Fibroblast of skin of right quadriceps (primary cell): ENCODE measurements at places on chromosomes 2 and 18.

- peak; percentile 17 for DNase-seq
Measured at GRCh38 chr18:68679528-68679927, 35.4 kb downstream of the TMX3 start.

DNA sequence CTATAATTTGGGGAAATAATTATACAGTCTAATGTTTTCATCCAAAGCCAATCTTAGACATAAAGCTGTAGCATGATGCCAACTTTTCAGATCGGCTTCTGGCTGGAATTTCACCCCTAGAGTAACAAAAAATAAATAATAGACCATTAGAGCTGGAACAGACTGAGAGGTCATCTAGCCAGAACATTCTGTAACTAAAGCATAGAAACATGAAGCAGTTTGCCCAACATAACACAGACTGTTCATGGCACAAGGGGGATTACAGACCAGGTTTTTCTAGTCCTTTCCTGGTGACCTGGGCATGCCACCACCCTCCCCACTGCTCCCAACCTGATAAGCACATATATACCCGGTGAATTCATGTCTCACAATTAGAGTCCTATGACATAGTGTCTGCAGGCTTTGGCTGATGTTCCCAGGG, 116.4 kb upstream of the PPP1CB start:
- DNase-seq = no peak

GRCh38 chr2:20011276-20012031, 1.0 kb downstream of the MATN3 start:
- DNase-seq = no peak

- DNase-seq = no peak
Measured at GRCh38 chr2:239316562-239317465, 84.0 kb downstream of the HDAC4 start.

GRCh38 chr2:45009928-45010701, 863 bp upstream of the SIX2 start:
- peak; percentile 39 for DNase-seq

GRCh38 chr2:42261518-42262195, 92.5 kb downstream of the EML4 start:
- no peak for DNase-seq

DNA sequence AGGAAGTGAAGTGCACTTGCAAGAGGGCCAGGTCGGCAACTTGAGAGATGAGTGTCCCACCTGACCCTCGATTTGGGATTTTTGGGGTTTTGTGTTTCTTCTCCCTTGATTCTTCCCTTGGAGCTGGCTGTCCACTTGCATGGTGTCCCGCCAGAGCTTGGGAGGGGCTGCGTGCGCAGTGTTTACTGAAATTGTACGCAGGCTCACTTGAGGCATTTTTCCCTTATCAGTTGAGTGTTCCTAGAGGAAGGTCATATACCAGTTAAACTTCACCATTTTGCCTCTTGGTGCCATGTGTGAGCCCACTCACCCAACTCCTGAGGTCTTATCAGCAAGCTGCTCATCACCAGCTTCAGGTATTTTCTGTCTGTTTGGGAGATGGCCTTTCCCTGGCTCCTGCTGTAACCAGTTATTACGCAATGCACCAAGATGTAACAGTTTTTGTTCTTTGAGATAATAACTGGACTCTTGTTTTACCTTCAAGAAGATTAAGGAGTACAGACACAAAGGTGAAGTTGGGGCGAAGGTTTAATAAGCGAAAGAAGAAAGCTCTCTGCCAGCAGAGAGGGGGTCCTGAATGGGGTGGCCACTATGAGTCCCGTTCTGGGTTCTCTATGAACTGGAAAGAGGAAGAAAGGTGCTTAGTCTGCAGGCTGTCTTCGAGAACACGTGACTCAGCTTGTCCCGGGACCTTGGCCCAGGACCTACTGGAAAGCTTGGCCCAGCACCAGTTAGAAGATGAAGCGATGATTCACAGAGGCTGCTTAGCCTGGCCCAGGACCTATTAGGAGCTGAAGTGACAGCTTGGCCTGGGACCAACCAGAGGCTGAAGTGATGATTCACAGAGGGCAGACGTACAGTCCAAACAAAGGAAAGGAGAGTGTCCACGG, 21.5 kb upstream of the TXNL4A start:
- peak; percentile 86 for DNase-seq

GRCh38 chr2:195863564-195863963, 205.1 kb downstream of the DNAH7 start:
- no peak for DNase-seq

GRCh38 chr18:28541276-28541930, 364.5 kb upstream of the CDH2 start:
- no peak for DNase-seq

DNA sequence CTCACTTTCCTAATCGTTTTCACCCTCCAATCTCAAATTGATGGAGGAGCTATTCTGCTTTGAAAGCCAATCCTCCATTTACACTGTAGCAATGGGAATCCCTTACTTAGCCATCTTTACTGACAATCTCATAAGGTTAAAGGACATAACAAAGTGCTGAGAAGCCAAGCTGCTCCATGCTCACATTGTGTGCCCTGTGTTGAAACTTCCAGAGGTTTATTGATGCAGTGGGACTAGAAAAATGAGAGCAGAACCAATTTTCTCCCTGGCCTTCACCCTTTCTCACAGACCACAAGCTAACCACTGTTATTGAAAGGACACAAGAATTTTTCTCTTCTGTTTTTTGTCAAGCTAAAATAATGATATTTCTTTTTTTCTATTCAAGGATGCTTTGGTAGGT, 63.8 kb downstream of the CSRNP3 start:
- DNase-seq = no peak

DNA sequence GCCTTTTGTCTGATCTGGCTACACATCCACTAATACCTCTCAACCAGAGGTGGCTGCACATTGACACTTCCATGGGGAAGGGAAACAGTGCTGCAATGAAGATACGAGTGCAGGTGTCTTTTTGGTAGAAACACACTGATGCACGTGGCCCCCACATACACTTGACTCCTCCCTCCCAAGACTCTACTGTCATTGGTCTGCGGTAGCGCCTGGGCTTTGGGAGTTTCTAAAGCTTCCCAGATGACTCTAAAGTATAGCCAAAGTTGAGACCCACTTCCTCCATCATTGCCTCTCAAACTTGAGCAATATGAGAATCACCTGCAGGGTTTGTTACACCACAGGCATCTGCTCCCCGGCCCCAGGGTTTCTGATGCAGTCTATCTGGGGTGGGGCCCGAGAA, 11.0 kb downstream of the SLC14A1 start:
- no peak for DNase-seq

DNA sequence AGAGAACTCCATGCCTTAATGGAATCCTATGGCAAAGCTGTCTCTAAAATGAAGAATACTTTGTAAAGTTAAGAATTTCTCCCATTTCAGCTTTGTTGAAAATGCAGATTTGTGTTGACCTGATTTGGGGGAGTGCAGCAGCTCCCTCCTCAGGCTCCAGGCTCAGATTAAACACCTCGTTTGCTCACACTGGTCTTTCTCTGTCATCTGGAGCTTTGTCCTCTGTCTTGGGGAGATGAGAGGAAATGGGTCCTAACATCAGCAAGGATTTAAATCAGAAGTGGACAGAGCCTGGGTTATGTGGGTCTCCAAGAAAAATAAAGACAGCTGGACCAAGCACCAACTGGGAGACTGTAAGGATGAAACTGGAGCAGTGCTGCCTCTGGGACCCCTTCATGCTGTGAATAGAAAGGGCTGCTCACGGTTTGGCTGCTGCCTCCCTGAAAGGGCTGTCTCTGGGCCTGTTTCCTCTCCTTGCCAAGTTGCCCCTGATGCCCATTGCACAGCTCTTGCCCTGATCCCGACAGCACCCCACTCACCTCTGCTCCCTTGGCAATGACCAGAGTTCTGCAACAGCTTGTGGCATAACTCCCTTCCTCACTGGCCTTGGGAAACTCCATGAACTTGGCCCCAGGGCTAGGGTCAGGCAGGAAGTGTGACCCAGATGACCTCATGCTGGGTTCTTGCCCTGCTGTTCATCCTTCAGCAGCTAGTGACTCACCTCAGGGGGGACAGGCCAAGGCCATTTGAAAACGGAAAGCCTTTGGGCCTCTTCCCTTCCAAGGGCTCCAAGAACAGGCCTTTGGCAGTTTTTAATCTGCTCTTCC, 197.2 kb downstream of the CYP26B1 start:
- DNase-seq = no peak

GRCh38 chr2:145273840-145274239, 753.9 kb upstream of the ZEB2 start:
- DNase-seq = peak; percentile 10

- no peak for DNase-seq
Measured at GRCh38 chr2:172091000-172091641, 5.8 kb downstream of the DLX1 start.

- no peak for DNase-seq
Measured at GRCh38 chr2:9708683-9709538, 78.1 kb upstream of the YWHAQ start.

DNA sequence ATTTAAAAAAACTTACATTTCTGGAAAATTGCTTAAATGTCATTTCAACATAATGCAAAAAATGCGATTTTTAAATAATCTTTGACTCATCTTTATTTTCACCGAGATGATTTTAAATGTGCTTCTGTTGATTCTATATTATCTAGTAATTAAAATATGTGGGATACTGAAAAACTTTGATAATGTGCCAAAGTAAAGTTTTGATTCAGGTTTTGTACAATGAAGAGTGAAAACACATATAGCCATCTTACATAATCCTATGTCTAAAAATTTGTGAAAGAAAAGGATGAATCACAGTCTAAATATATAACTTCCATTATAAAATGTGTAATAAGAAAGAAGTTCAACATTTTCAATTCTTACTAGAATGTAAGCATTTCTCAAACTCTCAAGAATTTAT, 204.3 kb upstream of the ZC3H15 start:
- DNase-seq = no peak

- DNase-seq = no peak
Measured at GRCh38 chr2:10919410-10919770, 7.7 kb downstream of the KCNF1 start.

DNA sequence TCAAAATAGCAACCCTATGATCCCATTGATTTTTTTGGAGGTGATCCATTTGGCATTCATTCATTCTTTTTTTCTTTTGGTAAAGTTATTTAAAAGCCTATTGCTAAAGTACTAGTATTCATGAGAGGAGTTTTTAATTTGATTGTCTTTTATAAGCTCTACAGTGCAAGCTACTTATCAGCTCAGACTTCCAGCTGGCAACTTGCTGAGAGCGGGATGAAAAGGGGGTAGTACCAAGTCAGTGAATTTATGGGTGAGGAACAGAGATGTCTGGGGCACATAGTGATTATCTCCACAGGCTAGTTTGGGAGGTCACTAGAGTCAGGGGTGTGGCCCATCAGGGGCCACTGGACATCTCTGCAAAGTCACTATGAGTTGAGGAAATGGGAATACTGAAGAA, 202.4 kb downstream of the PIK3C3 start:
- DNase-seq = no peak

DNA sequence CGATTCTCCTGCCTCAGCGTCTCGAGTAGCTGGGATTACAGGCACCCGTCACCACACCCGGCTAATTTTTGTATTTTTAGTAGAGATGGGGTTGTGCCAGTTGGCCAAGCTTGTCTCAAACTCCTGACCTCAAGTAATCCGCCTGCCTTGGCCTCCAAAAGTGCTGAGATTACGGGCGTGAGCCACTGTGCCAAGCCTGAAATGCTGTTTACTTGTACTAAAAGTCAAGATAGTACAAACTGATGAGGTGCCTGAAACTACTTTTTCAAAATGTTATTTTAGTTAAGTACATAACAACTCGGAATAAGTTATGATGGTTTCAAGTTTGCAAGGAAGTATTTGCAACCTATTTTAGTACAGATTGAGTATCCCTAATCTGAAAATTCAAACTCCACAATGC, 85.7 kb downstream of the CEP192 start:
- DNase-seq = no peak

- DNase-seq = no peak
Measured at GRCh38 chr2:86556508-86556907, 6.7 kb downstream of the CHMP3 start.

DNA sequence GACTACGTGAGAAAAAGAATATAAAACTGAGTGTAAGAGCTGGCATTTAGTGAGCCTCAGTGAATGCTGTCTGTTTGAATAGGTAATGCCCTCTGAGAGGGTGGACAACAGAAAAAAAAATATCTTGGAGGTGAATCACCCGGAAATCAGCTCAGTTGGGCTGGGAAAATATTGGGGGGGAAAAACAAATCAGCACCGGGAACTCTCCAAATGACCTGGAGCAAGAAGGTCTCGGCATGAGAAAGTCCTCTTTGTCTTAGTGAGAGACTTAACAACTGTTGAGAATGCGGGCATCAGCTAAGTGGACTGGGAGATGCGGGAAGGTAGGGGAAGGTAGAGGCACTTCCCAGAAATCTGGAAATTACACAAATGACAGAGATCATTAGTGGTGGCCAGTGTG, 109.4 kb upstream of the POU3F3 start:
- DNase-seq = no peak

- DNase-seq = no peak
Measured at GRCh38 chr2:182779323-182779722, 63.3 kb downstream of the DNAJC10 start.

DNA sequence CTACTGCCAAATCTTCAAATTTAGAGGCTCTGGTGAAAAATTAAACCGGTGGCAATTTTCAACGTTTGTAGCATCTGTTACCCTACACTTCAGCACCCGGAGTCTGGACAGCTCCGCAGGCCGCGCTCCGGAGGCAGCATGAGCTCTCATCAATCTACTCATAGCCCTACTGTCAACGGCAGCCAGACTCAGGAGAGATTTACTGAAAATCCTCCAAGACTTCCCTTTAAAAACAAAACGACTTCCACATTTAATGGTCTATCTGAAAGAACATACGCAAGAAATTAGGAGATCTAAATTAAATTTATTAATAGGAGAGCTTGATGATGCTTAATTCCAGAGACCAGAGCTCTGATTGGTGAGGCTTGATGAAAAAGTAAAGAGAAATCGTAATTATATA, 970 bp upstream of the ADCYAP1 start:
- DNase-seq = peak; percentile 43

GRCh38 chr2:164260506-164260905, 360.8 kb downstream of the GRB14 start:
- DNase-seq = peak; percentile 4

- DNase-seq = peak; percentile 83
Measured at GRCh38 chr2:159010340-159010739, 41.9 kb downstream of the TANC1 start.

DNA sequence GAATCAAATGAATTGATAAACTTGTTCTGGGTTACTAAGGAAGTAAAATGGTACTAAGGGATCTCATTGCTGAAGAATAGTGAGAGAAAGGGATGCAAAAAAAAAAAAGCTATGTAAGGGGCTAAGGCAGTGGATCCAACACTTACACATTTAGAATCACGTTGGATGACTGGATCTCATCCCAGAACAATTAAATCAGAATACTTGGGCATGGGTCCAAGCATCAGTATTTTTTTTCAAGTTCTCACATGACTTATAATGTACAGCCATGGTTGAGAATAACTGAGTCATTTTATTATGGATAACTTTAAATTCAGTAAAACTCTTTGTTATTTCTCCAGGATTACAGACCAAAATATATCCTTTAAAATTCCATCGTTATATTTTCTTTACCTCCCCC, 8.5 kb downstream of the DSC1 start:
- no peak for DNase-seq

- DNase-seq = no peak
Measured at GRCh38 chr2:187296869-187297268, 151.2 kb downstream of the CALCRL start.
